ENCODE measurements at places on chromosomes 5 and 9.

DNA sequence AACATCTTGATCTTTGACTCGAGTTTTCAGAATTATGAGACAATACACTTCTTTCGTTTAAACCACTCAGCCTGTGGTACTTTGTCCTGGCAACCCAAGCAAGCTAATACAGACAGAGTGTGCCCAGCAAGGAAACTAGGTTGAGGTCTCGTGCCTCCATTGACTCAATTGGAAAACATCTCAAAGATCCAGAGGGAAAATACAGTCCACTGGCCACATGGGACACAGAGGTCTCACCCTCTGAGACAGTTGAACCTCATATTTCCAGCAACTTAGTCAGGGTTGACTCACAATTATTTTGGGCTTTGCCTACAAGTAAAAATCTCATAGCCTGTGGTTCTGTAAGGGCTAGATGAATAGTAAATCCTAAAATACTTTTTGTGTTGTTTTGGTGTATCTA, 631.5 kb downstream of the MTRR start:
- DNase-seq = no peak

DNA sequence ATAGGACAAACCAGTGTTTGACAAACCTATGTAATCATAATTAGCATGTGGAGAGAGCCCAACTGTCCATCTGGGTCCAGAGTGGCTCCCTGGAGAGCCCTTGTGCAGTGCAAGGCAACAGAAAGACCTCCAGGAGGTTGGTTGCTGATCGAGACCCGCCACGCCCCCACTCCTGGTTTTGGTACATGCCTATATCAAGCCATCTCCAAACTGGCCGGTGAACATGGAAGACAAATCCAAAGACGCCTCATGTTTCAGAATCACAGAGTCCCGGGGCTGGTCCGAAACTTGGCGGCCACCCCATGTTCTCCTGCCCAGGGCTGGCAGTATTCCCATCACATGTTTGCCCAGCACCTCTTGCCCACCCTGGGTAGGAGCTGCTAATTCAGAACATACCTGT, 140.2 kb downstream of the PAX5 start:
- DNase-seq = no peak

- no peak for DNase-seq
Observed at GRCh38 chr5:101160002-101160401, 256.9 kb upstream of the ST8SIA4 start.

GRCh38 chr9:126151686-126152134, 174.9 kb upstream of the MVB12B start:
- DNase-seq = no peak

- peak; percentile 41 for DNase-seq
Observed at GRCh38 chr9:6566409-6567139, 79.0 kb downstream of the GLDC start.

DNA sequence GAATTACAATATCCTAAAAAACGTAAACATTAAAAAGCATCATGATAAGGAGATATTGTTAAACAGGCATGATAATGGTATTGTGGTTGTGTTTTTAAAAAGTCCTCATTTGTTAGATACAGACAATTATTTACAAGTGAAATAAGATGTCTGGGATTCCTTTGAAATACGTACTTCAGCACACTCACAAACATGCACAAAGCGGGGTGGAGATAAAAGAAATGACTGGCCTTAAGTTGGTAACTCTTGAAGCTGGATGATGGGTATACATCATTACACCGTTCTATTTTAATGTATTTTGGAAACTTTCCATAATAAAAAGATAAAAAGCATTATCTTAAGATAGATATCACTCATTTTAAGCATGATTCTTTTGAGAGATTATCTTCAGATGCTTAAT, 1.0 kb downstream of the FAM200C start:
- DNase-seq = no peak
